ENCODE measurements at places on chromosomes 11 and 22.

DNA sequence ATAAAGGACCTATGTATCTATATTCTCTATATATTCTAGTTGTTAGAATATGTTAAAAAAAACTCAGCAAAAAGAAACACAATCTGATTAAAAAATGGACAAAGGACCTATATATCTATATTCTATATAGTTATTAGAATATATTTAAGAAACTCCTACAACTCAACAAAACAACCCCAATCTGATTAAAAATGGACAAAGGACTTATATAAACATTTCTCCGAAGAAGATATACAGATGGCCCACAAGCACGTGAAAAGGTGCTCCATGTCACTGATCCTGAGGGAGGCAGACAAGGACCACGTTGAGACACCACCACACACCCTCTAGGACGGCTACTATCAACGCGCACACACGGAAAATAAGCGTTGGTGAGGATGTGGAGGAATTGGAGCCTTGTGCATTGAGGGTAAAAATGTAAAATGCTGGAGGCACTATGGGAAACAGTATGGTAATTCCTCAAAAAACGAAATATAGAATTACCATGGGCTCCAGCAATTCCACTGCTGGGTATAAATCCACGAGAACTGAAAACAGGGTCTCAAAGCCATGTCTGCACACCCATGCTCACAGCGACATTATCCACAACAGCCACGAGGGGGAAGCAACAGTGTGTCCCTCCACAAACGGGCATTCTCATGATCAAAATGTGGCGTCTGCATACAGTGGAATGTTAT is 22.7 kb downstream of the YPEL1 start:
- DNase-seq: peak; percentile 31

- DNase-seq: no peak
Observed at GRCh38 chr22:19799322-19800190, 39.0 kb downstream of the TBX1 start.

GRCh38 chr22:45399712-45400445 is 13.5 kb downstream of the SMC1B start:
- no peak for DNase-seq

GRCh38 chr11:114157476-114158050 is 98.1 kb downstream of the ZBTB16 start:
- DNase-seq: no peak

GRCh38 chr11:65634905-65635731 is 2.8 kb upstream of the SIPA1 start:
- no peak for DNase-seq

DNA sequence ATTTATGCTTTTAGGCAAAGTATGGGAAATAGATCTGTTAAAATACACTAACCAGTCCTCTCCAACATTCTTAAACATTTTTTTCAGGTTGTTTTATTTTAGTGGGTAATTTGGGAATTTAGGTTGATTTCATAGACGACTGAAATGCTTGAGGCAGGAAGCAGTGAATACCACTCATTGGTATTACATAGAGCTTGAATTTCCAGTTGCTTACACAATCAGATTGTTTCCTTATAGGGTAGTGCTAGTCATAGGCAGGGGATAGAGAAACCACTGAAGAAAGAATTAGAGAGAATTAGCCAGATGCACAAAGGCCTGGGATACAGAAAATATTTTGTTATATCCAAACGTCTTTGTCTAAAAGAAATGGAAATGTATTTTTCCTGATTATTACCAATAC is 23.9 kb upstream of the LYVE1 start:
- DNase-seq: no peak

- DNase-seq: no peak
Observed at GRCh38 chr22:47021371-47022074, 259.1 kb downstream of the TBC1D22A start.

- DNase-seq: no peak
Observed at GRCh38 chr11:121892863-121893262, 223.2 kb downstream of the BLID start.

DNA sequence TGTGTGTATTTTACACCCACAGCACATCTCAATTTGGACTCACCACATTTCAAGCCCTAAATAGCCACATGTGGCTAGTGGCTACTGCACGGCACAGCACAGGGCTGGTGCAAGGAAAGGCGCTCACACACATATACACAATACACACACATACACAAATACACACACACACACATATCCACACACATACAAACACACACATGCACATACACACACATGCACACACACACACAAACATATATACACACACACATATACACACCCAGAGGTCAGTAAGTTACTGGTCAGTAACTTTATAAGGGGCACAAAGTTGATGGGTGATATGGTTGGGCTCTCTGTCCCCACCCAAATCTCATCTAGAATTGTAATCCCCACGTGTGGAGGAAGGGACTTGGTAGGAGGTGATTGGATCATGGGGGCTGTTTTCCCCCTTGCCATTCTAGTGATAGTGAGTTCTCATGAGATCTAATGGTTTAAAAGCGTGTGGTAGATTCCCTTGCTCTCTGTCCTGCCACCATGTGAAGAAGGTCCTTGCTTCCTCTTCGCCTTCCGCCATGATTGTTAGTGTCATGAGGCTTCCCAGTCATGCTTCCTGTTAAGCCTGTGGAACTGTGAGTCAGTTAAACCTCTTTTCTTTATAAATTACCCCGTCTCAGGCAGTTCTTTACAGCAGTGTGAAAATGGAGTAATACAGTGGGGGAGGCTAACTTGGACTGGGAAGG is 37.6 kb upstream of the DKK3 start:
- DNase-seq: no peak

DNA sequence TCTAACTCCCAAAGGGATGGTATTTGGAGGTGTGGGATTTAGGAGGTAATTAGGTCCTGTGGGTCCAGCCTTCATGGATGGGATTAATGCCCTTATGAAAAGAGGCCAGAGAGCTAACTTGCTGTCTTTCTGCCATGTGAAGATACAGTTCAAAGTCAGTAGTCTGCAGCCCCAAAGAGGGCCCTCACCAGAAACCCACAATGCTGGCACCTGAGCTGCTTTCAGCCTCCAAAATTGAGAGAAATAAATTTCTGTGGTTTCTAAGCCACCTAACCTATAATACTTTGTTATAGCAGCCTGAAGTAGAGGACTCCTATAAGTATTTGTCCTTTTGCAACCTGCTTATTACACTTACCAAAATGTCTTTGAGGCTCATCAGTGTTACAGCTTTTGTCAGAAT is 16.2 kb downstream of the ATM start:
- DNase-seq: no peak
